Prostate gland (tissue), 2 donors: ENCODE measurements at places on chromosomes 7 and 10. TPM values are rescaled to one million over a fixed set of nuclear protein-coding genes. Genes with fewer than 3 reads are reported as not detected.

Gene LIPF
- not detected for total RNA-seq

Gene TRUB1
- 24.7 TPM for total RNA-seq

Gene OR2A5
- not detected for total RNA-seq

Gene WNT8B
- total RNA-seq = 0.40 TPM

Gene PRRT4
- 1.2 TPM for total RNA-seq

Gene EXOC4
- total RNA-seq = 102 TPM

Gene SLC18A2
- total RNA-seq = 1.9 TPM

Gene SLC16A9
- total RNA-seq = 15.7 TPM
